ENCODE measurements at places on chromosomes 6 and 20. TPM values are rescaled to one million over a fixed set of nuclear protein-coding genes. Genes with fewer than 3 reads are reported as not detected.
A peak's percentile ranks its signal among the peaks of the same experiment; 100 is the strongest.

- H3K36me3 ChIP-seq, result no peaks in the 10 kb centered on the region
- peaks cover 50% of the 10 kb centered on the region for H3K27me3 ChIP-seq
- H3K4me1 ChIP-seq, result no peaks in the 10 kb centered on the region
- no peak for DNase-seq
Observed at GRCh38 chr6:18676548-18676947, 289.4 kb downstream of the RNF144B start.

GRCh38 chr6:166422201-166422940, 39.6 kb upstream of the MPC1 start:
- H3K36me3 ChIP-seq, result no peaks in the 10 kb centered on the region
- H3K27me3 ChIP-seq, result no peaks in the 10 kb centered on the region
- no peak overlapping the region for H3K4me3 ChIP-seq
- DNase-seq, result no peak
- peaks cover 10% of the 10 kb centered on the region for H3K4me1 ChIP-seq

GRCh38 chr20:4867051-4867450, 134.3 kb downstream of the SLC23A2 start:
- no peaks in the 10 kb centered on the region for H3K36me3 ChIP-seq
- H3K4me1 ChIP-seq, result peaks cover 32% of the 10 kb centered on the region
- H3K4me3 ChIP-seq, result no peak overlapping the region
- no peak overlapping the region for H3K27ac ChIP-seq
- H3K27me3 ChIP-seq, result no peaks in the 10 kb centered on the region

- no peaks in the 10 kb centered on the region for H3K4me1 ChIP-seq
- no peaks in the 10 kb centered on the region for H3K27me3 ChIP-seq
- H3K27ac ChIP-seq, result no peak overlapping the region
- H3K4me3 ChIP-seq, result no peak overlapping the region
- H3K36me3 ChIP-seq, result no peaks in the 10 kb centered on the region
Observed at GRCh38 chr6:73860303-73860702, 164.3 kb downstream of the CD109 start.

DNA sequence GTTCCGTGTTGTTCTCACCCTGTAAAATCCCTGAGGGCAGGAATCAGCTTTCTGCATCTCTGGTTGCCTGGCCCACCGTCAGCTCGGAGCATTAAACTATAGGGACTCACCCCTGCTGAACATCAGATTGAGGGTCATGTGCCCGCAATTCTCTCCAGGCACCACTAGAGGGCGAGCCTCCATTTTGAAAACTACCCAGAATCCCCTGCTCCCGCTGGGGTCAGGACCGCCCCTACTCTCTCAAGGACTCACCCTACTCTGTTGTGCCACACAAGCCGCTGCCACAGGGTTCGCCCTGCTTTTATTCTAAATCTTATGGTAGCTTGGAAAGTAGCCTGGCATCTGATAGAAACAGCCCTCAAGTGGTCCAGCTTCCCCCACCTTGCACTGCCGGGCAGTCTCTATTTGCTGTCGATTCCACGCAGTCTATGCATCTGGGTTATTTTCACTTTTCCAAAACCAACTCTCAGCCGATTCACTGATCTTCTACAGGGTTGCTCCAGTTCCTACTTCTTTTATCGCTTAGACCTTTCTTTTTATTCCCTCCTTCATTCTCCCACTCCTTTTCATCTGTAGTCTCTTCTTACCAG, 244.1 kb upstream of the QKI start:
- no peaks in the 10 kb centered on the region for H3K4me1 ChIP-seq
- H3K27ac ChIP-seq, result no peak overlapping the region
- H3K27me3 ChIP-seq, result no peaks in the 10 kb centered on the region

GRCh38 chr20:38059832-38060231, 26.3 kb downstream of the RPRD1B start:
- H3K36me3 ChIP-seq, result peaks cover 59% of the 10 kb centered on the region
- H3K4me1 ChIP-seq, result peaks cover 29% of the 10 kb centered on the region
- H3K27ac ChIP-seq, result peak overlapping the region; percentile 78
- no peak overlapping the region for H3K4me3 ChIP-seq
- peak; percentile 94 for DNase-seq

DNA sequence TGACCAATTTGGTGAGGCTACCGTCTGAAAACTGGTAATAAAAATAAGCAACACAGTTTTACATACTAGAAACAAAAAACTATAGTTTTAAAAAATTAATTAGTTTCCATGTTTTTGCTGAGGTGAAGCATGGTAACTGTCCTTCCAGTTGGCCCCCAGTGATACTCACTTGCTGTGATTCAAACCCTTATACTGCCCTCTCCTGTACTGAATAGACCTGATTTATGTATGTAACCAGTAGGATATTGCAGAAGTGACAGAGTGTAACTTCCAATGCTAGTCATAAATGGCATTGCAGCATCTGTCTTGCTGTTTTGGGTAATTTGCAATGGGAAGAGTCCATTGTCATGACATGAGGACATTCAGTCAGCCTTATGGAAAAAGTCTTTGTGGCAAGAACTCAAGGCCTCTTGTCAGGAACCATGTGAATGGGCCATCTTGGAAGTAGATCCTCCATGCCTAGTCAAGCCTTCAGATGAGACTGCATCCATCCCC, 8.9 kb upstream of the CHD6 start:
- H3K27me3 ChIP-seq, result peaks cover 4% of the 10 kb centered on the region
- H3K27ac ChIP-seq, result no peak overlapping the region
- no peak for DNase-seq
- no peak overlapping the region for H3K4me3 ChIP-seq

Gene APCDD1L
- total RNA-seq, result 2.0 TPM

Gene GPX5
- total RNA-seq, result not detected

Data from PC-3 (cell line).